Right lung (tissue), 10 donors: ENCODE measurements at places on chromosomes 6 and 20.

DNA sequence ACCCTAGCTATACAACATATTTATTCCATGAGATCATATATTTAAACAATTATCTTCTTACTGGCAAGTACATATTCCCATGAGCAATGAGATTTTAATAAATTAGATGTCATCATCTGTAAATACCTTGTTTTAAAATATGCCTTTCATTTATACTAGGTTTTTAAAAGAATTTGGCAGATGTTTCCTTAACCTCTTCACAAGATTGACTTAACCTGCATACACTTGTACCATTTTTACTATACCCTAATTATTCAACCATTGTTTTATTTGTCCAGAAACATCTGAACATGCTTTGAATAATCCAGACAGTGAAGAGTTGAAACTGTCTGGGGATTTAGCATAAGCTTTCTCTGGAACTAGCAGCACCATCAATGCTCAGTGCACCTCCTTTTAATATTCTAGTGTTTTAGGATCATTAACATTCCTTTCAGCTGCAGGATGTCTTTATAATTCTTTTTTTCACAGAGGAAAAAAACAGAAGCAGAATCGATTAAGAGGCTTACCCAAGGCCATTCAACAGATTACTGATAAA, 188.0 kb upstream of the TENT5A start:
- no peak for DNase-seq

GRCh38 chr20:32829311-32830005, 9.7 kb downstream of the MAPRE1 start:
- DNase-seq, result no peak

GRCh38 chr6:163877877-163878639, 463.5 kb downstream of the QKI start:
- no peak for DNase-seq

GRCh38 chr6:72081871-72082270, 195.5 kb downstream of the RIMS1 start:
- no peak for DNase-seq

- peak; percentile 8 for DNase-seq
These were observed 400.4 kb upstream of the IMPG1 start for GRCh38 chr6:76472858-76473257.

- DNase-seq, result no peak
These were observed 107.8 kb downstream of the OGFRL1 start for GRCh38 chr6:71396410-71396801.

- no peak for DNase-seq
These were observed 33.8 kb downstream of the ZNF217 start for GRCh38 chr20:53559816-53560215.

- DNase-seq, result no peak
These were observed 6.6 kb upstream of the ARFGAP1 start for GRCh38 chr20:63265891-63266515.

DNA sequence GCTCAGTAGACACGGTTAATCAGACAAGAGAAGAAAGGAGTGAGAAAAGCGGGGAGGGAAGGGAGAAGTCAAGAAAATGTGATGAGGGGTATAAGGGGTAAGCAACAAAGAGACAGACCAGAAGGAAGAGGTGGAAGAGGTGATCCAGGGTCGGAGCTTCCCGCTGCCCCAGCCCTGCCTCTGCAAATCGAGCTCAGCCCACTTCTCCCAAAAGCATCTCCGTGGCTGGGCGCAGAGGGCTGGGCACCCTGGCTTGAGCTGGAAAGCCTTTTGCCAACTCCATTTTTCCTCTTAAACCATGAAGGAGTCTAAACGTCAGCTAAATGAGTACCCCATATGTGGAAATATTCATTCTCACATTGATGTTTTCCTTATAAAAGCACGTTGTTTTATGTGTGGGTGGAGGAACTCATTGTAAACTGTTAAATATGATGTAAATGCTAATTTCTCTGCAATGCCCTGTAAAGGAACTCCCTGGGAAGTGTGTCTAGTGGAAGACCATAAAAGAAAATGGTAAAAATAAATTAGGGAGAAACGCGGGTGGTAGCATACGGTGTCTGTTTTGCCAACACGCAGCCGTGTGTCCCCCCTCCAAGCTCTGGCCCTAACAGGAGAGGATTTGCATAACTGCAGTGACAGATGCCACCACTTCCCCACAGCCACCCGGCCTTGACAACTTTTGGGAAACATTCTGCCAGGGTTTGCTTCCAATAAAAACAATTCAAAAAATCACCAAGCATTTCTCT, 55.2 kb upstream of the MAFB start:
- DNase-seq, result no peak

DNA sequence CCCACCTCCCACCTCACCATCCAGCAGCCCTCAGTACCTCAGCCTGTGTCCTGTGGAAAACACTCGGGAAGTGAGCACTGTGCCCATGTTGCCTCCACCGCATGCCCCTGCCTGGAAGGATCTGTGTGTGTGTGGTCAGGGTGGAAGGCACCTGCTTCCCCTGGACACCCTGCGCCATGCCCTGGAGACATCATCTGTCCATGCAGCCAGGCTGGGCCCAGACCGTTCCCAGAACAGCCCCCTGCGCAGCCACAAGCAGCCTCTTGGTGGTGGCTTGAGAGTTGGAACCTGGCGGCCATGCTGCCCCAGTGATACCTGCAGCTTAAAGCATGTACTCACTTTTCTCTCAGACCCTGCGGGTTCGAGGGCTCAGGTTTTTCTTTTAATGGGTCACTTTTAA, 34.9 kb upstream of the SLC22A1 start:
- no peak for DNase-seq
